ENCODE measurements at places on chromosomes 4 and X. TPM values are rescaled to one million over a fixed set of nuclear protein-coding genes. Genes with fewer than 3 reads are reported as not detected.

The PDGFRA gene
- 0.40 TPM for total RNA-seq

The UCP1 gene
- not detected for total RNA-seq

The TMPRSS11B gene
- total RNA-seq, result not detected

The ITIH6 gene
- not detected for total RNA-seq

The PRSS12 gene
- not detected for total RNA-seq

The SLC4A4 gene
- total RNA-seq, result 0.44 TPM

The MGARP gene
- total RNA-seq, result not detected

The PPP4R3C gene
- not detected for total RNA-seq

The IL21 gene
- total RNA-seq, result not detected

The AMBN gene
- total RNA-seq, result not detected

The USP38 gene
- 20.3 TPM for total RNA-seq

The ATP5ME gene
- 279 TPM for total RNA-seq

The GAB3 gene
- total RNA-seq, result 2.0 TPM

The TCP11X2 gene
- total RNA-seq, result not detected

The DUX4 gene
- total RNA-seq, result not detected

The USP17L30 gene
- total RNA-seq, result not detected

The ABHD18 gene
- total RNA-seq, result 11.1 TPM

The NDUFA1 gene
- total RNA-seq, result 119 TPM

The PWWP3B gene
- total RNA-seq, result not detected

The GPR50 gene
- not detected for total RNA-seq

The GPR119 gene
- total RNA-seq, result not detected

The QRFPR gene
- not detected for total RNA-seq

The EDA gene
- not detected for total RNA-seq

The HTN1 gene
- not detected for total RNA-seq

The MRPL1 gene
- total RNA-seq, result 20.2 TPM
